Cardiac ventricle fibroblast (primary cell): ENCODE measurements at places on chromosomes 4 and X. TPM values are rescaled to one million over a fixed set of nuclear protein-coding genes. Genes with fewer than 3 reads are reported as not detected.

PRRG3 gene
- total RNA-seq = 0.10 TPM in 1 of 2 replicates, not detected in the other

CT47B1 gene
- not detected in 2 replicates for total RNA-seq

GAGE2A gene
- total RNA-seq = not detected in 2 replicates

RPA4 gene
- 0.12 and 0.20 TPM in 2 replicates for total RNA-seq

DRD5 gene
- not detected in 2 replicates for total RNA-seq

ATP7A gene
- total RNA-seq = 6.7 and 6.9 TPM in 2 replicates

KLHL4 gene
- total RNA-seq = 2.7 and 3.1 TPM in 2 replicates

GLRA2 gene
- not detected in 2 replicates for total RNA-seq

CT45A8 gene
- total RNA-seq = not detected in 2 replicates

CXCL11 gene
- not detected in 2 replicates for total RNA-seq

ETDA gene
- not detected in 2 replicates for total RNA-seq

SLC9B1 gene
- 0.25 and 0.34 TPM in 2 replicates for total RNA-seq

ZNF630 gene
- 1.4 and 1.7 TPM in 2 replicates for total RNA-seq

F9 gene
- not detected in 2 replicates for total RNA-seq

VAMP7 gene
- total RNA-seq = 34.8 and 35.9 TPM in 2 replicates

F8 gene
- total RNA-seq = 12.7 and 15.0 TPM in 2 replicates

FOXO4 gene
- total RNA-seq = 3.9 and 6.2 TPM in 2 replicates

MAB21L2 gene
- total RNA-seq = not detected in 2 replicates

MTMR8 gene
- total RNA-seq = 0.15 and 0.56 TPM in 2 replicates

DCHS2 gene
- not detected in 2 replicates for total RNA-seq

BEX5 gene
- total RNA-seq = not detected in 2 replicates

GYPE gene
- total RNA-seq = 0.50 and 1.2 TPM in 2 replicates

NPY2R gene
- total RNA-seq = 0.19 and 0.59 TPM in 2 replicates

PYURF gene
- 77.7 and 83.0 TPM in 2 replicates for total RNA-seq

LINC00632 gene
- 50.2 and 66.7 TPM in 2 replicates for total RNA-seq

IGFBP7 gene
- 2,633 and 2,649 TPM in 2 replicates for total RNA-seq

IGBP1 gene
- total RNA-seq = 65.6 and 86.9 TPM in 2 replicates

MAGEA1 gene
- not detected in 2 replicates for total RNA-seq

ANXA10 gene
- 1.5 and 2.7 TPM in 2 replicates for total RNA-seq

KIT gene
- total RNA-seq = 2.1 and 2.6 TPM in 2 replicates

HTR2C gene
- not detected in 2 replicates for total RNA-seq

CLCN4 gene
- 6.2 and 6.8 TPM in 2 replicates for total RNA-seq

BEND4 gene
- not detected in 2 replicates for total RNA-seq

SLITRK2 gene
- not detected in 2 replicates for total RNA-seq

SYN1 gene
- 1.3 and 1.7 TPM in 2 replicates for total RNA-seq

MAGEC2 gene
- total RNA-seq = not detected in 2 replicates

ADH1C gene
- total RNA-seq = 3.7 and 6.1 TPM in 2 replicates

HPGD gene
- total RNA-seq = not detected in 2 replicates

ITM2A gene
- 6.3 and 7.4 TPM in 2 replicates for total RNA-seq

PLXNB3 gene
- 0.94 and 2.4 TPM in 2 replicates for total RNA-seq

GLUD2 gene
- total RNA-seq = 7.3 and 8.2 TPM in 2 replicates

SLC2A9 gene
- total RNA-seq = 2.7 and 2.9 TPM in 2 replicates

OPRPN gene
- not detected in 2 replicates for total RNA-seq

ZAR1 gene
- total RNA-seq = not detected in 2 replicates

PRKG2 gene
- total RNA-seq = 3.4 and 4.1 TPM in 2 replicates

JAKMIP1 gene
- not detected in 2 replicates for total RNA-seq

CCDC110 gene
- 0.81 and 0.98 TPM in 2 replicates for total RNA-seq

UBA1 gene
- total RNA-seq = 123 and 127 TPM in 2 replicates

TKTL1 gene
- not detected in 2 replicates for total RNA-seq

HMX1 gene
- total RNA-seq = not detected in 2 replicates

LEF1 gene
- total RNA-seq = 0.19 and 0.39 TPM in 2 replicates

TMEM154 gene
- total RNA-seq = 1.6 TPM in 2 replicates

PCGF3 gene
- 25.6 and 53.5 TPM in 2 replicates for total RNA-seq
